ENCODE measurements at places on chromosomes 6 and 20.
A peak's percentile ranks its signal among the peaks of the same experiment; 100 is the strongest.

DNA sequence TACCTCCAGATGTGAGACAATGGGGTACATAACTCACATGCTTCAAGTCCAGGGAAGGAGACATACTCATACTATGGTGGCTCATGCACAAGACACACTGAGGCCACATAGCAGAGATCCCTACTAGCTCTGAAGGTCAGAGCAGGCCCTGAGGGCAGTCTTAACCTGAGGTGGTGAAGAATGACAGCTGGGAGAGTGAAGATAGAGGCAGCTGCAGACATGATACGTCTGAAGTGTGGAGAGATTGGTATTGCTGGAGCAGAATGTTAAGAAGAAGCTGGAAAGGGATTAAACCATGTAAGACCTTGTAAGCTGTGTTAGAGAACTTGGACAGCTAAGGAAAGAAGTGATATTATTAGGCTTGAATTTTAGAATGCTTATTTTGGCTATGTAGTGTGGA, 32.9 kb downstream of the PGM3 start:
- DNase-seq = no peak

DNA sequence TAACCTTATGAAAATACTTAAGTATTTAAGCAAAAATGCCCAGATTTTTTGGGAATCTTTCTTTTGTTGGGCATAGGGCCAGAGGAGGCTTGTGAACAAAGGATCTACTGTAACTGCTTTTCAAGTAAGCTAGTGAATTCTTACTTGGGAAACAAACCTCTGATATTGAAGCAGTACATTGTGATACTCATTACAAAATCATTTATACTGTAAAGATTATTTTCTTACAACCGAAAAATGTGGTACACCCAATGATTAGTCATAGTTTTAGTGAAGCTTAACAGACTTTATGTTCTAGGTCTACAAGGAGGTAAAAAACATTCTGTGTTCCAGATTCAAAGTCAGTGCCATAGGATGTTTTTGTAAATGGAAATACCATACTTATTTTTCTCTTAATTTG, 272.9 kb upstream of the KCNQ5 start:
- no peak for DNase-seq

DNA sequence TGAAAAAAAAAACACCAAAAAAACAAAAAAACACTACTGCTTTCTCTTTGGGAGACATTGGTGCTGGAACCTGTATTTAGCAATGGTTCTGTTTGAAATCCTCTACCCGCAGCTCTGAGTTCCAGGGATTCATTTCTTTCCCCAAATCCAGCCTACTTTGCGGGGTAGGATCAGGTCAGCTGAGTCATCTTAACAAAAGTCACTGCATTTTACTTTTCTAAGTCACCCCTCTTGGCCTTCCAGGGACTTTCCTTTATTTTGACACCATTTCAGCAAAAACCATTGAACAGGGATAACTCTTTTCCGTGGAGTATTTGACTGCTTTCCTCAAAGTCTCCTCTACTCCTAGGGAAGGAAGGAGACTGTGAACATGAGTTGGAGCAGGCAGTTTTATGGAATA, 837.6 kb downstream of the MAFB start:
- no peak for DNase-seq

- DNase-seq = no peak
Observed at GRCh38 chr20:61901392-61902220, 164.1 kb downstream of the TAF4 start.

DNA sequence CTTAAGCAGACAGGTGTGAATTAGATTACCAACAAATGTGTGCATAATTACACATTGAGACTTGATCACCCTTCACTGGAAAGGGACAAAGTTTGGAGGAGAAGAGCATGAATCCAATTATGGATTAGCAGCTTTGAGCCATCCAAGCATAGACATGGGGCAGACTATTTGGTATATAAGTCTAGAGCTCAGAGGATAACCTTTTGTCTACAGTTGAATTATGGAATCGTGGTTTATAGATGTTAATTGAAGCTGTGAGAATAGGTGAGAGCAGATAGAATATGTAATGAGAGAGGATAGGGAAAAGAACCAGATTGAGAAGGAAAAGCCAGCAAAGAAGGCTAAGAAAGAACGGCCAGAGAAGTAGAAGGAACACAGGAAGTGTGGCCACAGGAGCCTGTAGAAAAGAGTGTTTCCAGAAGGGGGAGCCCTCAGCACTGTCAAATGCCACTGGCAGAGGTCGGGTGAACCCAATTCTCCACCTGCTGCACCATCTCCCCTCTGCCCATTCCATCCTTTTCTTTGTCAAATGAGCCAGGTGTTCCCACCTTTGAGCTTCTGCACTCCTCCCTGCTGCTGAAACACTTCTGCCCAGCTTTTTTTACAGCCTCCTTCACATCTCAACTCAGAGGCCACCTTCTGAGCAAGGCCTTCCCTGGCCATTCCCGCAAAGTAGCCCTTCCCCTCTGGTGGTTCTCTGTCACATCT, 7.3 kb downstream of the DNTTIP1 start:
- peak; percentile 50 for DNase-seq

- DNase-seq = no peak
Observed at GRCh38 chr20:15716256-15716655, 857.0 kb downstream of the KIF16B start.

DNA sequence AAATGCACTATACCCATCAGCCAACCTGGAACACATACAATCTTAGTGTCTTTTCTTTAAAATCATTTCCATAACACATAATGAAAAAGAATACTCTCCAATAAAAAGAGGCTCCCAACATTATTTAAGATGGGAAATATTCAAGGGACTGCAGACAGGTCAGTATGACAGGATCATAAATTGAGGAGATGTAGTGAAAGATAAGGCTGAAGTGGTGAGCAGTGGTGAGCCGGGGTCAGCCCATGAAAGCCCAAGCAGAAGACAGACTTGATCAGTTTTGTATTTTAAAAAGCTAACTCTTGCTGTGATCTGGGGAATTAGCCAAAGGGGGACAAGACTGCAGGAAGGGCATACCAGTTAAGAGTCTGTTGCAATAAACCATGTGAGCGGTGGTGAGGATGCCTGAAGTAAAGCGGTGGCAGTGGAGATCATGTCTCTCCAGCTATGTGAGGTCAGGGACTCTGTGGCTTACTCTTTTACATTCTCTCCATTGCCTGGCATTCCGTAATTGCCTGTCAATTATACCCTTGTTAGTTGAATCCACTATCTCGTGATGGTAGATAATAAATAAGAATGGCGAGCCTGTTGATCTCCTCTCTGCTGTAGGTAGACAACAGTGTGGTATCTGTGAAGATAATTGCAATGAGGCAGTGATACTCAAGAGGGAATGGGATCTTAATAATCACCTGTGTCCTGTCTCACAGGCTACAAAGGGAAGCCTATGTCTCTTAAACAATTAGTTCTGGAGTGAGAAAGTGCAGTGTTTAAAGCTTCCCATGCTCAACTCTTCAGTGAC, 97.4 kb downstream of the FILIP1 start:
- DNase-seq = no peak

DNA sequence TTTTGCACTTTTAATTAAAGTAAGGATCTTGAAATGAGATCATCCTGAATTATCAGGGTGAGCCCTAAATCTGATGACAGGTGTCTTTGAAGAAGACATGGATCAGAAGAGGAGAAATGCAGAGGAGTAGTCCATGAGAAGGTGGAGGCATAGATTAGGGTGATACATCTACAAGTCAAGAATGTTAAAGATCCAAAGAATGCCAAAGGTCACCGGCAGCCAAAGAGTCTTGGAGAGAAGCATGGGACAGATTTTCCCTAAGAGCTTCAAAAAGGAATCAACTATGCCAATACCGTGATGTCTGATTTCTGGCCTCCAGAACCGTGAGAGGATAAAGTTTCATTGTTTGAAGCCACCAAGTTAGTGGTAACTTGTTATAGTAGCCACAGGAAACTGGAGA, 59.0 kb upstream of the THEMIS start:
- no peak for DNase-seq

- no peak for DNase-seq
Observed at GRCh38 chr6:160227038-160227768, 31.4 kb downstream of the SLC22A2 start.

DNA sequence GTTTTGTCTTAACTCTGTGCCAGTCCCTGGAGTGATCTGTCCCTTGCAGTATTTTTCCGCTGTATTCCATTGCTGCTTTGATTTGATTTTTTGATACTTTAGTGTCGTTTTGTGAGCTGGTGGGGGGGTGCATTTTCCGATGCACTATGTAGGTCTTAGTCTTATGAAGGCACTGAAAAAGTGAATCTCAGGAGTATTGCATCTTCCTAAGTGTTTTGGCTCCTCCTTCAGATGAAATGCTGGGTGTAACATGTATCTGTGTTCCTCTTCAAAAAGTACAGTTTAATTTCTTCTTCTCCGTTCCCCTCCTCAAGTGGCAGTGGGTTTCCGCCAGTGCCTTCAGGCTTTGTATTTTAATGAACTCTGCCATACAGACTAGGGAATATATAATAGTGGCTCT, 580.7 kb upstream of the GJE1 start:
- DNase-seq = no peak

GRCh38 chr20:58433759-58434158, 44.7 kb downstream of the VAPB start:
- no peak for DNase-seq

- DNase-seq = no peak
Observed at GRCh38 chr20:313948-314347, 11.4 kb upstream of the SOX12 start.

- DNase-seq = no peak
Observed at GRCh38 chr6:91317247-91317835, 730.5 kb upstream of the MAP3K7 start.

DNA sequence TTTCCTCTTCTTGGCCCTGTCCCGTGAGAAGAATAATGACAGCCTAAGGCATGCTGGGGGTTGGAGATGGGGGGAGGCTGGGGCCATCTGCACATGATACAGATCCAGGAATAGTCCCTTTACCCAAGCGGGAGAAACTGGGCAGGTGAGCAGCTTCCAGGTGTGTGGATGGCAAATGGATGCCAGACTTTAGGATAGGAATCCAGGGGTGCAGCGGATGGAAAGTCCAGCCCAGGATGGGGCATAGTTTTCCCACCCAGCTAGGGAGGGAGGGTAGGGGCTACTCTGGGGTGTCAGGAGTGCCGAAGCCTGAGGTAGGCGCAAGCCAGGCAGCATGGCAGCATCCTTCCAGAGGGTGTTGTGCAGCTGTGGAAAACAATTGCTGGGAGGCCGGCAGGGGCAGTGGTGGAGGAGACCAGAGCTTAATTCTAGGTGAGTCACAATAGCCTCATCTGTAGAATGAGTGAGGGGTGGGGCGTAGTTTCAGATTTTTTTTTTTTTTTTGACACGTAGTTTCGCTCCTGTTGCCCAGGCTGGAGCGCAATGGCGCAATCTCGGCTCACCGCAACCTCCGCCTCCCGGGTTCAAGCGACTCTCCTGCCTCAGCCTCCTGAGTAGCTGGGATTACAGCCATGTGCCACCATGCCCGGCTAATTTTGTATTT, 15.4 kb upstream of the FAM110A start:
- DNase-seq = no peak

DNA sequence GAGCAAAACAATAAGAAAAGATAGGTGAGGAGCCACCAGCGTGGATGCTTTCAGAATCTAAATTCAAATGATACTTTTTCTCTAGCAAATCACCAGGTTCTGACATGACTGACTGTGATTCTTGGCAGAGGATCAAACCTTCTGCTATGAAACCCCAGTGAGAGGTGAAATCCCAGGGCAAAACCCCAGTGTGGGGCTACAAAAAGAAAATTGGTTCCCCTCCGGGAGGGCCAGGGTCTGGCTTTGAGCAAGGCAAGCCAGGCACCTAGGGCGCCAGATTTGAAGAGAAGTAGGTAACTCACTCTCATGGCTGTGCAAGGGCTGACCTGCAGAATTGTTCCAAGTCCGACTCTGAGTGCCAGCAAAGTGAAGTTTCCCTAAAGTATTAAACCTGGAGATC, 20.2 kb upstream of the RALGAPA2 start:
- no peak for DNase-seq

- DNase-seq = no peak
Observed at GRCh38 chr6:112947507-112947906, 600.4 kb downstream of the RFPL4B start.

DNA sequence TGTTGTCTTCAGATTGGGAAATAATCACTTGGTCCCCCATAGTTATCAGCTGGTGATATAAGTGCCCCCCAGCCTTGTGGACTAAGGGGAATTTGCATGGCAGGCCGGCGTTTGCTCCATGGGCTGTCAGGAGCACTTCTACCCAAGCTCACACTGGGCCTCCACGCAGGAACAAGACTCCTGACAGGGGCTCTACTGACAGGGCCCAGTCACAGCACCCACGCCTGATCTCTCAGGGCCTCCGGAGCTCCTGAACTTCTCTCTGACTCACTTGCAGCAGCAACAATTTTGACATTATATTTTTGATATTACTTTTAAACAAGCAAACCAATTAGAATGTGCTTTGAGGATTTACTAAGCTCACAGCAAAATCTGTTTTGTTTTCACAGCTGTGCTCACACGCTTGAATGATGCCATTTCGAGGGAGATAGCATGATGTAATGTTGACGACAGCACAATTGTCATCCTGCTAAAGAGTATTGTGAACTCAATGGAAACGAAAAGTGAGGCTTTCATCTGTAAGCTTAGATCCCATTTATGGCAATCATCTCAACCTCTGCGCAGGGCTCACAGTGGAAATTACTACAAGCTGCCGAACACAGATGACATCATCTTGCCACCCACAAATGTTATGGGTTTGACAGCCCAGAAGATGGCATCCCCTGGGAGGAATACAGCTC, 28.7 kb upstream of the TXNDC5 start:
- no peak for DNase-seq

DNA sequence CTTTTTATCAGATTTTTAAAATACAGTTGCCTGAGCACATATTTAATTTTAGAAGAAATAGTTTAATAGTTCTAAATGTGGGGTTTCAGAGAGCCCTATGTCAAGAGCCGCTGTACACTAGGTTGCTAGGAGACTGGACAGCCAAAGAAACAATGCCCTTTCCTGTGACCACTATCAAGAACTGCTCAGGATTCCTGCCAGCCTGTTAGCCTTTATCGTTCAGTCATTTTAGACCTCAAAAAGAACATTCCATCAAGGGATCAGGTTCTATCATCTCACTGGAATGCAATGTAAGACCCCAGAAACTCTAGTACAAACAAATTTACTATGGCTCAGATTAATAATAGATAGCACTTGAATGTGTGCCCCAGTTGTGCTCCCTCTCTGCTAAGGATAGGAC, 181.2 kb upstream of the CCN2 start:
- no peak for DNase-seq
